Bronchial smooth muscle cell (primary cell): ENCODE measurements at places on chromosomes 12 and 14. TPM values are rescaled to one million over a fixed set of nuclear protein-coding genes. Genes with fewer than 3 reads are reported as not detected.

RILPL1 gene
- 7.6 and 7.9 TPM in 2 replicates for total RNA-seq

LLPH gene
- 3.8 and 4.1 TPM in 2 replicates for total RNA-seq

LTB4R gene
- total RNA-seq: 0.94 and 1.1 TPM in 2 replicates

TAS2R9 gene
- 0.09 and 0.16 TPM in 2 replicates for total RNA-seq

KCNH3 gene
- total RNA-seq: 0.32 and 0.52 TPM in 2 replicates

CYP46A1 gene
- total RNA-seq: 0.47 and 1.4 TPM in 2 replicates

TCL1A gene
- total RNA-seq: not detected in 2 replicates

OR6C74 gene
- total RNA-seq: not detected in 2 replicates

TAS2R31 gene
- 1.6 and 3.0 TPM in 2 replicates for total RNA-seq

PRH2 gene
- 0.63 TPM in 1 of 2 replicates, not detected in the other for total RNA-seq

SIX6 gene
- not detected in 2 replicates for total RNA-seq

SLC17A8 gene
- total RNA-seq: 0.16 TPM in 1 of 2 replicates, not detected in the other

RNF212B gene
- total RNA-seq: not detected in 2 replicates

RAD9B gene
- 0.47 and 0.69 TPM in 2 replicates for total RNA-seq

PTGER2 gene
- 29.2 and 35.9 TPM in 2 replicates for total RNA-seq
